ENCODE measurements at places on chromosomes 12 and 14. TPM values are rescaled to one million over a fixed set of nuclear protein-coding genes. Genes with fewer than 3 reads are reported as not detected.

DNA sequence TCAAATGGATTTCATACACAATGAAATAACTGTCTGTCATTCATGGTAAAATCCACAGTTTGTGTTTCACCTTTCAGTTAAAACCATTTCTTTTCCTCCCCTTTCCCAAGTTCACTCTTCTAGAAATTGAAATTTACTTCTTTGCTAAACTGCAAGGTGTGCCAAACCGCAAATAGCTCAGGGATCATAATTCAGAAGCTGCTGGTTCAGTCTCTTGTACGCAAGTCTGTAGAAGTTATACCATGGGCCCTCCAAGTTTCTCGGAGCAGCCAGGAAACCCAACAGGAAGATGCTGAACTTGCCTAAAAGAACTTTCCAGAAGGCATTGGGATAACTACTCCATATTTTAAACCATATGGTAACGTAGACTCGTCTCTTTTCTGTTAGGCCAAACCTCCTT, 268.9 kb downstream of the FLRT2 start:
- no peaks in the 10 kb centered on the region for H3K36me3 ChIP-seq
- no peak overlapping the region for H3K27ac ChIP-seq
- no peaks in the 10 kb centered on the region for H3K27me3 ChIP-seq
- no peaks in the 10 kb centered on the region for H3K4me1 ChIP-seq
- no peak overlapping the region for H3K4me3 ChIP-seq

The IQSEC3 gene
- not detected for total RNA-seq

DNA sequence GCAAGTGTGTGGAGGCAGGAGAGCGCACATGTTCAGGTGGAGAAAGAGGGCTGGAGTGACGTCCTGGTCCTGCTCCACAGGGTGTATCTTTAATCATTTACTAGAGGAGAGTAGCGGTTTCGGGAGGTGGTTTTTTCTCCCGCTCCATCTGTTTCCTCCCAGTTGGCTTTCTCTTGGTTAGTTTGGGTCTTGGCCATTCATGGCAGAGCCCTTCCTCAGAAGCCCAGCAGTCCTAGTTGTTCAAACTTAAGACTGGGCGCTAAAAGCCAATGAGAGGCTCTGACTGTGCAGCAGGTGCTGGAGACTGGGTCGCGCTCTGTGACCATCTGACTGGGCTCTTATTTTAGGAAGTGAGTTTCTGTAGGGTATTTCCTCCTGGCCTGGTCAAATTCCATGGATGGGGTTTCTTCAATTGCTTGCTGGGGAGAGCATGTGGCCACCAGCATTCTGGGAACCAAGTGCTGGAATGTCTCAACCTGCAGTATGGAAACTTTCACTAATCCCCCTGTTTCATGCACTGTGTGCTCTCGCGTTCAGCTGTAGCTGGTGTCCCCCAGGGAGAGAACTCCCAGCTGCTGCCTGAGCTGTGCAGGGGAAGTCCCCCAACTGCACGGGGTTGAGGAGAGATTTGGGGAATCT, 27.4 kb upstream of the TSPAN9 start:
- no peaks in the 10 kb centered on the region for H3K36me3 ChIP-seq
- no peak overlapping the region for H3K4me3 ChIP-seq
- H3K27me3 ChIP-seq = no peaks in the 10 kb centered on the region
- DNase-seq = no peak
- no peaks in the 10 kb centered on the region for H3K4me1 ChIP-seq
- H3K27ac ChIP-seq = no peak overlapping the region

The TGM1 gene
- total RNA-seq = 2.3 TPM

The FIGNL2 gene
- total RNA-seq = 0.23 TPM

DNA sequence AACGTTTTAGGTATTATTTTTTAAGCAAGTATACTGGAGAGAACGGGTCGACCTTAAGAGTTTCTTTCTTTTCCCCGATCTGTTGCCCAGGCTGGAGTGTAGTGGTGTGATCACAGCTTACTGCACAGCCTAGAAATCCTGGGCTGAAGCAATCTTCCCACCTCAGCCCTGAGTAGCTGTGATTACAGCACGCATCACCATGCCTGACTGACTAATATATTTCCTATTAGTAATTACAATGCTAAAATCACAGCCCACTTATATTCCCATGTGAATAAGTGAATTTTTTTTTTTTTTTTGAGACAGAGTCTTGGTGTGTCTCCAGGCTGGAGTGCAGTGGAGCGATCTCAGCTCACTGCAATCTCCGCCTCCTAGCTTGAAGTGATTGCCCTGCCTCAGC, 50.4 kb downstream of the DICER1 start:
- no peak overlapping the region for H3K4me3 ChIP-seq
- H3K36me3 ChIP-seq = peaks cover 24% of the 10 kb centered on the region
- DNase-seq = no peak
- H3K4me1 ChIP-seq = no peaks in the 10 kb centered on the region
- no peaks in the 10 kb centered on the region for H3K27me3 ChIP-seq

The BATF gene
- total RNA-seq = not detected

- H3K27me3 ChIP-seq = peaks cover 3% of the 10 kb centered on the region
- peak within 1 kb of the TSS; percentile 86 for H3K4me3 ChIP-seq
- H3K4me1 ChIP-seq = peaks cover 15% of the 10 kb centered on the region
- no peaks in the 10 kb centered on the region for H3K36me3 ChIP-seq
- DNase-seq = peak; percentile 27
Measured at GRCh38 chr14:55411426-55412389, at the start of gene ATG14. TSS of gene ATG14 (minus strand) at chr14:55411830. CDS start at chr14:55411822, 8 bp downstream.

DNA sequence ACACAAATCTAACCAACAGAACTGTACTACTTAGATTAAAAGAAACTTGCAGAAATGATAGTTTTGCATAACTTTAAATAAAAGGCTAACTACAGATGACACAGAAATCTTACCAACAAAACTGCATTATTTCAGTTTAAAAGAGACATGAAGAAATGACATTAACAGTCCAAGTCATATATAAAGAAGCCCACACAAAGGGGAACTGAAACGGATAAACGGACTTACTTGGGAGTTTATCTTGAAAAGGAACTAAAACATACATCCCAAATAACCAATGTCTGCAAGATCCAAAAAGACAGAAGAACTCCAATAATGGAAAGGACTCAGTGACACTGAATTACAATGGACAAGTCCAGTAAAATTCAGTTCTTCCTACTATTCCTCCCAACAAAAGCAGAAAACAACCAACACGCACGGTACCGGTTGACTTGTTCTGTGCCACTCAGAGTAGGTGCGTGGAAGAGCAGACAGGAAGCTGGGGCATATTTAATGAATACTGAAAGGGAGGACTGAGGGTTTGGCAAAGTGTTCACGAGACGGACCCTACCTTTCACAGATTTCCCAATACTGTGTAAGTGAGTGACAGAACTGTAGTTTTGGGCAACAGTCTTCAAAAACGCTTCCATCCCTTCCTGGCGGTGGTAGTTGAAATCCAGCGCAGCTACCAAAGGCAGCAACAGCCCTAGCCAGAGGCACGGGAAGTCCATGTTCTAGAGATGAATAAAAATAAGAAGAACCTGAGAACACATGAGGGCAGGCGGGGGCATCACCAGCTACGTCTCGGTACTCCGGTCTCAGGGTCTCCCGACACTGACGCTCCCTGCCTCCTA, 627 bp downstream of the CPM start:
- peak overlapping the region; percentile 29 for H3K27ac ChIP-seq
- H3K27me3 ChIP-seq = no peaks in the 10 kb centered on the region
- no peaks in the 10 kb centered on the region for H3K4me1 ChIP-seq
- H3K4me3 ChIP-seq = peak overlapping the region; percentile 60

DNA sequence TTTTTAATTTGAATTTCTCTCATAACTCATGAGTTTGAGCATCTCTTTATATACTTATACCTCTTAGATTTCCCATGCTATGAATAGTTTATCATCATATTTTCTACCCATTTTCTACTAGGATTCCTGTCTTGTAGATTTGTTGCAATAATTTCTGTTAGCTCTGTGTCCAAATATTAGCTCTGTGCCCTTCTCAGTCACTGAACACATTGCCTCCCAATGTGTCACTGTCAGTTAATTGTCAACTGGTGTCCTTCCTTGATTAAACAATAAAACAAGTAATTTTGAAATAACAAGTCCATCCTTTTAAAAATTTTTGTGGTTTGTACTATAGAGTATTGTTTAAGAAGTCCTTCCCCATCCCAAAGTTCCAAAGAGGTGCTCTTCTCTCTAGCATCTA, 4.2 kb upstream of the PAH start:
- H3K27ac ChIP-seq = no peak overlapping the region
- no peak overlapping the region for H3K4me3 ChIP-seq
- H3K4me1 ChIP-seq = no peaks in the 10 kb centered on the region
- DNase-seq = no peak
- H3K27me3 ChIP-seq = no peaks in the 10 kb centered on the region

GRCh38 chr14:100975671-100976070, 72.1 kb upstream of the RTL1 start:
- no peaks in the 10 kb centered on the region for H3K27me3 ChIP-seq
- H3K4me3 ChIP-seq = no peak overlapping the region
- no peaks in the 10 kb centered on the region for H3K4me1 ChIP-seq
- no peaks in the 10 kb centered on the region for H3K36me3 ChIP-seq
- no peak for DNase-seq

The KLRK1 gene
- total RNA-seq = 0.95 TPM

GRCh38 chr12:109053382-109054123, 1.2 kb downstream of the USP30 start:
- H3K36me3 ChIP-seq = no peaks in the 10 kb centered on the region
- DNase-seq = no peak
- peak overlapping the region; percentile 79 for H3K4me3 ChIP-seq

The BCL2L2 gene
- total RNA-seq = 18.9 TPM

GRCh38 chr12:685388-685787, 22.1 kb upstream of the NINJ2 start:
- H3K4me1 ChIP-seq = no peaks in the 10 kb centered on the region
- no peak for DNase-seq
- H3K36me3 ChIP-seq = no peaks in the 10 kb centered on the region

GRCh38 chr14:23566112-23566777, 1.3 kb downstream of the AP1G2 start:
- peak overlapping the region; percentile 73 for H3K4me3 ChIP-seq
- no peaks in the 10 kb centered on the region for H3K27me3 ChIP-seq
- H3K4me1 ChIP-seq = peaks cover 10% of the 10 kb centered on the region
- H3K36me3 ChIP-seq = no peaks in the 10 kb centered on the region
- peak overlapping the region; percentile 81 for H3K27ac ChIP-seq
- no peak for DNase-seq

DNA sequence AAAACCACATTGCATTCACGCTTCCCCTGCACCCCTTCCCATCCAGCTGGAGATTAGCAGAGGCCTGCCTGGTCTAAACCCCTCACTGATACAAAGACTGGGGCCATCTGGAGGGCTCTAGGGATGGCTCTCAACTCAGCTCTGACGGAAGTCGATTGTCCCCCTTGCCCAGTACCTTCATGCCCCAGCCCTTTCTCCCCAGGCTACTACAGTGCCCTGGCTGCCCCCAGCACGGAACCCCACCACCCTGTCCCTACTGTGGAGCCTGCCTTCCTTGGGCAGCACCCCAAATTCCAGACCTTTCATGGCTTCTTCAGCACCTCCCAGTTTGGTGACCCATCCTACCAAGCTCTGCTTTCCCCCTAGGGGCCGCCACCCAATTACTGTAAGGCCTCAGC, 25.6 kb downstream of the ZFP36L1 start:
- no peak overlapping the region for H3K27ac ChIP-seq
- H3K4me3 ChIP-seq = no peak overlapping the region
- no peaks in the 10 kb centered on the region for H3K27me3 ChIP-seq
- H3K4me1 ChIP-seq = no peaks in the 10 kb centered on the region
- no peak for DNase-seq

DNA sequence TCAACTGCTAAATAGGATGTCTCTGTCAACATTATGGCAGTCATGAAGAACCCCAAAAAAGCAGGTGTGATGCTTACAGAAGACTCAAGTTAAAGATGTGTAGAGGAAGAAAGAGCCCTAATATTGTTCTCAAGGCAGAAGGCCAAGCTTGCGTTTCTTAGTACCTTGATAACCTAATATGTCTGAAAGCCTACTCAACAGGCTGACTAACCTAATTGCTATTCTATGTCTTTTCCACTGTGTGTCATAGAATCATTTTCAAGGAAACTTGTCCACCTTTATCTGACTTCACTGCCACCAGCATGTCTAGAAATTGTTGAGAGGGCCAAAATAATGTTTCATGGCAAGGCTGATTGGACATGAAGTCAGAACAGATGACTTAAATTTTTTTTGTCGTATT, 373.2 kb downstream of the BTG1 start:
- H3K27ac ChIP-seq = no peak overlapping the region
- no peaks in the 10 kb centered on the region for H3K4me1 ChIP-seq
- H3K36me3 ChIP-seq = no peaks in the 10 kb centered on the region
- no peak for DNase-seq
- no peak overlapping the region for H3K4me3 ChIP-seq
- no peaks in the 10 kb centered on the region for H3K27me3 ChIP-seq

DNA sequence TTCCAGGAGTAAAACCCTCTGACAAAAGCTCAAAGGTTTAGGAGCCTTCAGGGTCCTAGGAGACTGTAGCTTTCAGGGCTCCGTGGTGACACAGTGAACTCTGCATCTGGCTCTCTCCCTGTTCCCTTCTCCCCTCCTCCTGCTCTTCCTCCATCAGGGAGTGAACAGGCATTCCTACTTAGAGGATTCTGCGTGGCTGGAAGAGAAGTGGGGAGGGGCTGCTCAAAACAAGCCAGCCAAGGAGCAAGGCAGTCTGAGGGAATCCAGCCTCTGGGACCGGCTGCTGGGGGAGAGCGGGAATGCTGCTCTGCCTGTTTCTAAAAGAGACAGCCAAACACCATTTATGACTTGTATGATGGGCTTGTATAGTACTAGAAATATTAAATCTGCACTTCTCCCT, 49.5 kb downstream of the RBMS2 start:
- DNase-seq = no peak
- no peaks in the 10 kb centered on the region for H3K4me1 ChIP-seq
- H3K27ac ChIP-seq = no peak overlapping the region
- H3K36me3 ChIP-seq = no peaks in the 10 kb centered on the region

GRCh38 chr12:24977060-24977459, 28.2 kb upstream of the BCAT1 start:
- H3K27me3 ChIP-seq = no peaks in the 10 kb centered on the region
- no peak for DNase-seq
- no peak overlapping the region for H3K27ac ChIP-seq
- H3K36me3 ChIP-seq = no peaks in the 10 kb centered on the region
- no peaks in the 10 kb centered on the region for H3K4me1 ChIP-seq
- no peak overlapping the region for H3K4me3 ChIP-seq

The TMCC3 gene
- 0.92 TPM for total RNA-seq

Measured in Panc1 (cell line).